M059J (cell line): ENCODE measurements at places on chromosomes 16 and 17. TPM values are rescaled to one million over a fixed set of nuclear protein-coding genes. Genes with fewer than 3 reads are reported as not detected.

The SLC5A10 gene
- total RNA-seq = 0.27 TPM in 1 of 2 replicates, not detected in the other

The CDH15 gene
- 0.10 TPM in 1 of 2 replicates, not detected in the other for total RNA-seq

The OMG gene
- not detected in 2 replicates for total RNA-seq

The TNS4 gene
- total RNA-seq = 0.10 TPM in 1 of 2 replicates, not detected in the other

The FBXO39 gene
- total RNA-seq = 0.20 TPM in 1 of 2 replicates, not detected in the other

The NSRP1 gene
- 2.4 and 8.7 TPM in 2 replicates for total RNA-seq

The COA3 gene
- total RNA-seq = 95.0 and 99.0 TPM in 2 replicates

The CCDC200 gene
- total RNA-seq = not detected in 2 replicates

The ATP2A1 gene
- not detected in 2 replicates for total RNA-seq

The NPTX1 gene
- 0.79 and 2.0 TPM in 2 replicates for total RNA-seq

The PRAC1 gene
- not detected in 2 replicates for total RNA-seq
